ENCODE measurements at places on chromosomes 16 and 17.

DNA sequence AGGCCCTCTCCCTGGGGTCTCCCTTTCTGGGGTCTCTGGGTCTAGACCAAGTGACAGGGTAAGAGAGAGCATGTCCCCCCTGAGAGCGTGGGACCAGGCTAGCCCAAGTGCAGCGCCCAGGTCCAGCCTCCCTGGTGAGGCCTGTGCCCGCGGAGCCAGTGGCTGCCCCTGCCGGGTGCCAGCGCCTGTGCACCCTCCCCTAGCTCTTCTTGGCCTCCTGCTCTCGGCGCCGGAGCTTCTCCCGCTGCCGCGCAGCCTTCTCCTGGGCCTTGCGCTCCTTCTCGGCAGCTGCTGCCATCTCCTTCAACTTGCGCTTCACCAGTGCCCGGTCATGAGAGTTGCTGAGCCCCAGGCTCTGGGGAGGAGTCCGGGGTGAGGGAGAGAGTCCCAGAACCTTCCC, 17.3 kb downstream of the SAMD14 start:
- no peak for DNase-seq

DNA sequence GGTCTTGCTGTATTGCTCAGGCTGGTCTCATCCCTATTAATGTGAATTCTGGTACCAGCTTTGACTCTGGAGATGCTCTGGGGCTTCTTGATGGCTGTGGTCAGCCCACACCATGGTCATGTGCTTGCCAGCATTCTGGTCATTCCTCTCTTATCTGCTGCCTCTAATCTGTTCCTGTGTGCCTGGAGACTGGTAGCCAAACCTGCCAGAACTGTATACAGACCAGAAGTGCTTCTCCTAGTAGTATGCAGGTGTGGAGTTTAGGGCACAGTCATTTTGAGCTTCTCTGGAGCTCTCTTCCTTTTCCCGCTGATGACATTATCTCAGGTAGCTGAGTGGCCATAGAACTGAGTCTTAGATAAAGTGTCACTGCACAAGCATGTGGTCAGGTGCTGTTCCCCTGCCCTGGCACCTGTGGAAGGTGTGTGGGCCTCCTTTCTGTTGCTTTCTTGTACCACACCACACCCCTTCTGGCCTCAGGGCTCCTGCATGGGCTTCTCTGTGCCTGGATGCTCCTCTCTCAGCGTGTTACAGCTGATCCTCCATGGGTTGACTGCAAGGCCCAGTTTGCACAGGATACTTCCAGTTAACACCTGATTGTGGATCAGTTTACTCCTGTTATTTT, 162.7 kb downstream of the SPECC1 start:
- no peak for DNase-seq

DNA sequence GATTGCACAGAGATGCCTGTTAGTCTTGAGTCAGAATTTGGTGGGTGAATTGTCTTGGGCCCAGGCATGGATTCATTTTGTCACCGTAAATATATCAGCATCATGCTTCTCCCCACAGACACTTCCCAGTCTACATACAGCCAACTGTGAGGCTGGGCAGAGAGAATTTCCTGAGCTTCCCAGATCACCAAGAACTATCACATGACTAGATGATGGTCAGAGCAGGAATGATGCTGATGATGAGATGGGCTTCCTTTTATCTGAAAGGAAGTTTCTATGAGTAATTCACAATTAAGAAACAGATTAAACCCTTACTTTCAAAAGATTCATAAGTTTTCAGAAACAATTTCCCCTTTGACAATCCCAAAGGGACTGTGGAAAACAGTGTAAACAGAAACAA, 323 bp upstream of the KRTAP9-9 start:
- DNase-seq, result no peak

GRCh38 chr16:67091906-67092566, 17.7 kb upstream of the PHAF1 start:
- DNase-seq, result no peak

GRCh38 chr16:77143364-77143763, 47.6 kb upstream of the MON1B start:
- no peak for DNase-seq

- DNase-seq, result no peak
Measured at GRCh38 chr16:67648764-67649407, 3.9 kb downstream of the CARMIL2 start.

DNA sequence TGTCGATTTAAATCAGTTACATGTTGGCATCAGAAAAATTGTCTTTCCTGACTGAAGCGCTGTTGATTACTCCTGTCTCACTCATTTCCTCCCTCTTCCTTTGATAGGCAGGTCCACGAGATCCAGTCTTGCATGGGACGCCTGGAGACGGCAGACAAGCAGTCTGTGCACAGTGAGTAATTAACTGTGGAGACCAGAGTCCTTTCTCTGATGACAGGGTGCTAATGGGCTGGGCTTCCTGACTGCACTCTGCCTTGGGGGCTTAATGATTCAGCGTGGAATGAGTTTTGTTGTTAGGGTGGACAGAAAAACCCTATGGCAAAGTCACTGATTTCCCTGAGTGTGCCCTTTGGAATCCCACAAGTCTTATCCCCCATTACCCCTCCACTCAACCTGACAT, 6.5 kb downstream of the GOSR2 start:
- DNase-seq, result no peak
